K562 (cell line): ENCODE measurements at places on chromosomes 12 and 14. TPM values are rescaled to one million over a fixed set of nuclear protein-coding genes. Genes with fewer than 3 reads are reported as not detected.

The ANKRD33 gene
- total RNA-seq = 0.20 TPM in 1 of 2 replicates, not detected in the other

- peak; percentile 68 for DNase-seq
These were observed 13.1 kb downstream of the CBLN3 start for GRCh38 chr14:24416254-24416931.

DNA sequence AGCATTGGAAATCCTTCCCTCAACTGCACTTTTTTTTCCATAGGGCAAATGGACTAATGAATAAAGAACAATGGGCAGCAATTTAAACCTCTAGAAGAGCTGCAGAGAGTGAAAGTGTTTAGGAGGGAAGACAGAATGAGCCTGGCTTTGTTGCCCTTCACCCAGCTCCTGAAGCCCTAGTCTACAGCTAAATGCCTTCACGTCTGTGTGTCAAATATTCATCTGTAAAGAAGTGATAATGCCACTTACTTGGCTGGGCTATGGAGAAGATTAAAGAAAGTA lies 45.6 kb downstream of the FLRT2 start:
- no peak for DNase-seq

- DNase-seq = no peak
These were observed 51.1 kb downstream of the RASSF8 start for GRCh38 chr12:26009593-26009992.

GRCh38 chr12:89350630-89351488 lies 1.4 kb downstream of the DUSP6 start:
- no peak for DNase-seq

DNA sequence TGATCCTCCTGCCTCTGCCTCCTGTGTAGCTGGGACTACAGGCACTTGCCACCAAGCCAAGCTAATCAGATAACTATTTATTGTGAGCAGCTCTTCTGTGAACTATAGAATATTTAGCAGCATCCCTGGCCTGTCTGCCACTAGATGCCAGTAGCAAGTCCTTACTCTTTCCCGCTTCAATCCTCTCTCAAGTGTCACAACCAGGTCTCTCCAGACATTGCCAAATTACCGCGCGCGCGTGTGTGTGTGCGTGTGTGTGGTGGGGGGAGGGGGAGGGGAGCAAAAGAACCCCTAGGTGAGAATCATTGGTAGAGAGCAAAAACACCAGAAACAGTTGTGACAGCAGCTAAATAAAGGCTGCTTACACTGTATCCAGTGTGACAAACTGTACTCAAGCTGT lies 49.9 kb downstream of the PPP2R5E start:
- DNase-seq = no peak

DNA sequence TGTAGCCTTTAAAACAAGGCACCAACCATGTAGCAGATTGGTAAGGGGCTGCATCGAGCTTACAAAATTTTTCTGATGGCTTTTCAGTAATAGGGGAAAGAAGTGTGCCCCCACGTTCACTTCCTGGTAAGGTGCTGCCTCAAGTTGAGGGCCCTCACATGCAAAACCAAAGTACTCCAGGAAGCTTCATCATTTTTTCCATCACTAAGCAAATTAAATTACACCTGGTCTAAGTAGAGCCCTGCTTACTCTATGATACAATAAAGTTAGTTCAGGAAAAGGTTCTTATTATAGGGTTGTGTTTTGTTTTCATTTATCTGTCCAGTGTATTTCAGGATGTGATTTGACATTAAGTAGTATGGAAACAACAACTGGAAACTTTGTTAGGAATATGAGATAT lies 15.0 kb upstream of the AKAP5 start:
- no peak for DNase-seq

The SLC17A8 gene
- not detected in 2 replicates for total RNA-seq

DNA sequence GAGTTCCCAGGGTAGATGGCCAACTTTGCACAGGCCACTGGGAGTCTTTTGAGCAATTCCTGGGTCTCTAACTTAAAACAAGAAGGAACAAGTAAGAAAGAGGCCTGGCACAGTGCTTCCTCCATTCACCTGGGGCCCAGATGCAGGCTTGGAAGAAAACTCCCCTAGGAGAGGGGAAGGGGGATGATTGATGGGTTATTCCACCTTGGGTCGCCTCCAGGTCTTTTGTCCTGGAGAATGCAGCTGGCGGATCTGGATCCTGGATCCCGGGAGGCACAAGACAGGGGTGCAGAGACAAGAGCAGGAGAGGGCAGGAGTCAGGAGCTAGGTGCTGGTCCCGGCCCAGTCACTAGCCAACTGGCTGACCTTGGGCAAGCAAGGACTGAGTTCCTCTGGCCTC lies 74.5 kb downstream of the ESRRB start:
- DNase-seq = no peak

The PLEKHD1 gene
- not detected in 2 replicates for total RNA-seq

DNA sequence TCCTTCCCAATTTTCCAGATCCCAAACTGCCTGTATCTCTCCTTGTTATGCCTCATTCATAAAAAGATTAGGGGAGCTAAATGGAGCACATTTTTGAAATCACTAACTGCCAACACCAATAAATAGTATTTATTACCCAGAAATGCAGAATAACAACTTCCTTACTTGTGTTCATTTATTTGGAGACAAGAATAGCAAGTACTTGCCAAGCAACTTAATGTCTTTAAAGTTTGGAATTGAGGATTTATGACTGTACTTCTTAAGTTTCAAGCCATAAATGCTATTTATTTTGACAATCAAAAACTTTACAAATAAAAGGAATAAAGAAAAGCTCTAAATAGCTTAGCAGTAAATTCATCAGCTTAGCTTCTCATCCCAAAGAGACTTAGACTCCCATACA lies 626.1 kb upstream of the NOVA1 start:
- no peak for DNase-seq

DNA sequence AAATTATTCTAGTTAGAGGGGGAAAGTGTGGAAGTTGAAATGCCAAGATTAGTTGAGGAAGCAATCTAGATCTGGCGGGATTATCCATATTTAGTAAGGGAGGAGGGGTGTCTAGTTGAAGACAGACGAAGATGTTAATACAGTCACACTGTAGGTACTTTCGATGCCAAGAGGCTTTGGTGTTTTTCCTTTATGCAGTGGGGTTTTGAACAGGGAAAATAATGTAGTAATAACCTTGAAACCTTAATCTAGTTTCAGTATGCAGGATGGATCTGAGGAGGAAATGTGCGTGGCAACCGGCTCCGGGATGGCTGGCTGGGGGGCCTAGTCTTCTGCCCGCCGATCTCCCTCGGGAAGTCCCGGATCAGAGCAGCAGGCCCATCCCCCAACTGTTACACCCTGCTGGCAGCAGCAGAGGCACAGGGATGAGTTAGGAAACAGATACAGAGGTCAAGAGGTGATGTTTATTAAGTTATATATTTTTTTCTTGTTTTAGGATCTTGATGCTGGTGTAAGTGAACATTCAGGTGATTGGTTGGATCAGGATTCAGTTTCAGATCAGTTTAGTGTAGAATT lies 27.4 kb downstream of the MDM2 start:
- DNase-seq = no peak

The PRR4 gene
- 1.6 and 2.1 TPM in 2 replicates for total RNA-seq

DNA sequence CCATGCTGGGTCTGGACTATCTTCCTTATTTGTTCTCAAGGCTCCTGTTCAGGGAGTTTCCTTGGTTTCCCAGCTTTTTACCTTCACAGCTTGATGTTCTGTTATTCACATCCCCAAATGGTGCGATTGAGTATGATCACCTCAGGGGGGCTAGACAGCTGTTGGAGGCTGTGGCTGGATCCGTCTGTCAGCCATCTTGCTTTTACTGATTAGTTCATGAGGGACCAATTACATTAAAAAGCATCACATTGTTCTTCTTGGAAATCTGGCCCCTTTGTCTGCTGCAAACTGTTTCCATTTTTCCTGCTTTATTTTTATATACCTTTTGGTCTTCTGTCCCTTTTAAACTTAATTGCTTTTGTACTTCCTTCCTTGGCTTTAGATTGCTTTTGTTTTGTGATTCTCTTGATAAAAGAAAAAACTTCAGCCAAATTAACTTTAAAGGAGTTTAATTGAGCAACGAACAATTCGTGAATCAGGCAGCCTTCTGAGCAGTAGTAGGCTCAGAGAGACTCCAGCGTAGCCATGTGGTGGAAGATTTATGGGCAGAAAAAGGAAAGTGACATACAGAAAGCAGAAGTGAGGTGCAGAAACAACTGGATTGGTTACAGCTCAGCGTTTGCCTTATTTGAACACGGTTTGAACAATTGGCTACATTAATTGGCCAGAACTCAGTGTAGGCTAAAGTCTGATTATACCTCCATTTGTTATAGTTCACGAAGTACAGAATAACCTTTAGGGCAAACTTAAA lies 208.7 kb downstream of the AEBP2 start:
- DNase-seq = no peak

- DNase-seq = no peak
These were observed 21.0 kb upstream of the MAP1LC3B2 start for GRCh38 chr12:116538076-116538591.

The PTHLH gene
- 0.78 and 0.98 TPM in 2 replicates for total RNA-seq

The SDS gene
- 0.18 and 0.22 TPM in 2 replicates for total RNA-seq

DNA sequence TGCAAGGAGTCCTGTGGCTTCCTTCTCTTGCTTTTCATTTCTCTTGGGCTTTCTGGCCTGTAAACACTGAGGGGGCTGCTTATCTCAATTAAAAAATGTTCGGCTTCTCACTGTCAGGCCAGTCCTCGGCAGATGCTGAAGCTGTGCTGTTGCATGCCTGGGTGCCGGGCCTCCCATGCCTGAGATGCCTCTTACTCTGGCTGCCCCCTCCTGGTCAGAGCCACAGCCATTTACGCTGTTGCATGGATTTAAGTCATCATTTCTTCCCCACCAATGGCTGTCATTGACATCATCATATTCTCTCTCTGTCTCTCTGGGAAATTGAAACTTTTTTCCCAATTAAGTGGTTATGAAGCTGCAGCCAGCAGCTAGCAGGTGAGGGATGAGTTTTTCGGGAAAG lies 53.7 kb downstream of the FOXN4 start:
- DNase-seq = peak; percentile 27

The CMKLR1 gene
- 0.20 and 0.29 TPM in 2 replicates for total RNA-seq

The ORAI1 gene
- total RNA-seq = 23.8 and 24.4 TPM in 2 replicates

GRCh38 chr14:67943947-67944346 lies 124.4 kb downstream of the RAD51B start:
- DNase-seq = peak; percentile 79

- no peak for DNase-seq
These were observed 236.3 kb downstream of the SLC25A21 start for GRCh38 chr14:36935976-36936678.

The BMAL2 gene
- total RNA-seq = 0.38 and 0.60 TPM in 2 replicates

DNA sequence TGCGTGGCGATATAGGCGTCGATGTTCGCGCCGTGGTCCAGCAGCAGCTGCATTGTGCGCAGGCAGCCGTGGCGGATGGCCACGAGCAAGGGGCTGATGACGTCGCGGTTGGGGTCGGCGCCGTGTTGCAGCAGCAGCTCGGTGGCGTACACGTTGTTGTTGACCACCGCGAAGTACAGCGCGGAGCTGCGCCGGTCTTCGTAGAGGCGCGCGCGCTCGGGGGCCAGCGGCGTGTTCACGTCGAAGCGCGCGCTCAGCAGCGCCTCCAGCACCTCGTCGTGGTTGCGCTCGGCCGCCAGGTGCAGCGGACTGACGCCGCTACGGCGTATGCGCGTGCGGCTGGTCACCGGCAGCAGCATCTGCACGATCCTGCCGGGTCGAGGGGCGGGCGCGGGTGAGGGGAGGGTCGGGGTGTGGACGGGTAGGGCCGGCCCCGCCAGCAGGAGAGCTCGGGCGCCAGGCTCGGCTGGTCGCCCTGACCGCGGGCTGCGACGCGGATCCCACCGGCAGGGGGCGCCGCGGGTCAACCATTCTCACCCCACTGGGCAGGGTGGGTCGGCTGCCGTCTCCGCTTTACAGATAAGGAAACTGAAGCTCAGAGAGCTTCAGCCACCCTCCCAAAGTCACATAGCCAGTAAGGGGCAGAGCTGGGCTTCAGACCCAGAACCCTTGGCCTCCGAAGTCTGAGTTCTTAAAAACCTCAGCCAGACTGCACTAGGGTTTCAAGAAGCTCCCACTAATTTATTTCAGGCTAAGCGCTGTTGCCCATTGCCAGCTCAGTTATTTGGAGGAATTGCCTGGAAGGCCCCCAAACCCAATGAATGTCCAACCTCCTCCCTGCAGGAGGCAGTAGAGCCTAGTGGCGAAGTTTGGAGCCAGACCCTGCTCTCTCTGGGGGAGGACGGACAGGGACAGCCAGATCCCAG lies 12.4 kb downstream of the FAM181A start:
- DNase-seq = peak; percentile 60

The FOXG1 gene
- total RNA-seq = 3.0 and 3.7 TPM in 2 replicates

DNA sequence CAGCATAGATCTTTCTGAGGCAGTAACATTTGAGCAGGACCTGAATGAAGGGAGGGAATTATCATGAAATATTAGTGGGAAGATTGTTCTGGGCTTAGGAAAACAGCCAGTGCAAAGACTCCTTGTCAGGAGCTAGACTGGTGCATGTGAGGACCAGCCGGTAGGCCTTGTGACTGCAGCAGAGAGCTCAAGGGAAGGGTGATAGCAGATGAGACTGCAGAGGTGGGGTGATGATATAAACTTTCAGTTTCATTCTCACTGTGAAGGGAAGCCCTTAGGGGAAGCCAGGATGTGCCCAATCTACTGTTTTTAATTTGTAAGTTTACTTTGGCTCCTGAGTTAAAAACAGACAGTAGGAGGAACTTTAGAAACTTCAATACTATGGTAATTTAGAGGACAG lies 12.4 kb downstream of the IL22 start:
- no peak for DNase-seq

DNA sequence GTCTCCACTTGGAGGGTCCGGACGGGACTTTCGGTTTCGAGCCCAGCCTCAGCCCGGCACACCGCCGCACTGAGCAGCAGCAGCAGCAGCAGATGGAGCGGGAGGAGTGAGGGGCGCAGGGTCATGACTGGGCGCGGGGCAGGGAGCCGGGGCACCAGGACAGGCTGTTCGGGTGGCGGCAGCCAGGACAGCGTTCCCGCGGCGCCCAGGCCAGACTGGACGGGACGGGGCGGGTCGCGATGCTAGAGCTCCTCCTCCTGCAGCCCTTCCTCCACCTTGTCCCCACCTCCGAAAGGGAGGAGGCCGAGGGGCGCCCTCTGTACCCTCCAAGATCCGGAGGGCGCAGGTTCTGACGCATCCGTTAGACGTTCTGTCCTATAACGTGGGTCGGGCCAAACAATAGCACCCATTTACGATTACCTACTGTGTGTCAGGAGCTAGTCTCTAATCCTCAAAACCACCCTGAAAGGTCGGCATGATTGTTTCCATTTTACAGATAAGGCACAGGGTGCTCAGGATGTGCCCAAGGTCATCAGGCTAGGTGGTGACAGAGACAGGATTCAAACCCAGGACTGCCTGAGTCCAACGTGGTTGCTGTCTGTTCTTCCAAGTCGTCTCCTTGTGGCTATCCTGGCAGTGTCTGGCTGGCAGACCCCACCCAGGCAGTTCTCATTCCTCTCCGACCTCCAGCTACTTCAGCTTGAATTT lies at the start of gene FKBP11:
TSS of gene FKBP11 (minus strand) at position 189 of the 708 bp plus-strand sequence. CDS start at position 125, 64 bp downstream.
- no peak for DNase-seq

DNA sequence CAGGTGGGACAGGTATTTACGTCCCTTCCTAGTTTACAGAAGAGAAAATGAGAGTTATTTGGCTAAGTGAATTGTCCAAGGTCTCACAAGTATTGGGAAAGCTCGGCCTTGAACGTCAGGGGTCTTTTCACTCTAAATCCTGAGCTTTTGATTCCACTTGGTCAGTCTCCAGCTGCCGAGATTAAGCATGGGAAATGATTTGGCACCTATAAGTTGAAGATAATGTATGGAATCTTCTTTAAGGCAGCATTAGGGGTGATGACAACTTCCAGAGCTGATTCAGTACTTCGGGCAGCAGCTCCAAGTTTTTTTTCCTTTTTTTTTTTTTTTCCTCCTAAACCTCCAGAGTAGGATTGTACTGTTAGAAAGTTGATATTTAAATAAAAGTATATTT lies 722 bp downstream of the FAM234B start:
- DNase-seq = no peak
